ENCODE measurements at places on chromosomes 6 and 20.

GRCh38 chr20:9025643-9026042 is 43.2 kb upstream of the PLCB4 start:
- peak; percentile 59 for DNase-seq

DNA sequence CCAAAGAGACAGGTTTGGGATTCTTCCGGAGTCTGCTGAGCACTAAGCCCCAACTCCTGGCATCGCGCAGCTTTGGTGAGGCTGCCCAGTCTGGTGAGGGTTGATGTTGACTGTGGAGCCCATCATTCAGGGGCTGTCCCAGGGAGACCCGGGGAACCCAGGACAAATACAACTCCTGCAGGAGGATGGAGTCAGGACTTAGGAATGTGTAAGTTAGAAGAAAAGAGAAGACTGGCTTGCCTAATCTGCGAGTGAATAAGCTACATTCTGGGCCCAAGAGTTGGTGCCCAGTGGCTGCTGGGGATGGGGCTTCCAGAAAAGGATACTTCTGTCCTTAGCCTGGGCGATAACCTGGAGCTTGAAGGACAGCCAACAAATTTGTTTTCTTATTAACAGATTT is 47.9 kb downstream of the STK35 start:
- DNase-seq = no peak

- DNase-seq = no peak
Observed at GRCh38 chr6:127266892-127267645, 405 bp downstream of the RNF146 start.

- no peak for DNase-seq
Observed at GRCh38 chr6:1463275-1463674, 73.9 kb downstream of the FOXF2 start.

- no peak for DNase-seq
Observed at GRCh38 chr20:44253528-44253927, 6.4 kb downstream of the GDAP1L1 start.

DNA sequence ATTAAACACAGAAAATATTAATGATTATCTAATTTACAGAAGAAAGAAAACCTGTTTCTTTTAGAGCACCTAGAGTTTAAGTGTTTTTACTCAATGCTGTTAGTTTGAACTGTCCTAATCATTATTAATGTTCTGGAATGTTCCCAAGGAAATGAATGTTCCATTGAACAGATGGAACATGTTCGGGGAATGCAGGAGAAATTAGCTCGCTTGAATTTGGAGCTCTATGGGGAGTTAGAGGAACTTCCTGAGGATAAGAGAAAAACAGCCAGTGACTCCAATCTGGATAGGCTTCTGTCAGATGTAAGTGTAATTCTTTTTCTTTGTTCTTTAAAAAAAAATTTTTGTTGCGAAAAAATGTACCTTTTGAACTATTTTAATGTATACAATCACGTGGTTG is 10.8 kb upstream of the ECT2L start:
- no peak for DNase-seq

DNA sequence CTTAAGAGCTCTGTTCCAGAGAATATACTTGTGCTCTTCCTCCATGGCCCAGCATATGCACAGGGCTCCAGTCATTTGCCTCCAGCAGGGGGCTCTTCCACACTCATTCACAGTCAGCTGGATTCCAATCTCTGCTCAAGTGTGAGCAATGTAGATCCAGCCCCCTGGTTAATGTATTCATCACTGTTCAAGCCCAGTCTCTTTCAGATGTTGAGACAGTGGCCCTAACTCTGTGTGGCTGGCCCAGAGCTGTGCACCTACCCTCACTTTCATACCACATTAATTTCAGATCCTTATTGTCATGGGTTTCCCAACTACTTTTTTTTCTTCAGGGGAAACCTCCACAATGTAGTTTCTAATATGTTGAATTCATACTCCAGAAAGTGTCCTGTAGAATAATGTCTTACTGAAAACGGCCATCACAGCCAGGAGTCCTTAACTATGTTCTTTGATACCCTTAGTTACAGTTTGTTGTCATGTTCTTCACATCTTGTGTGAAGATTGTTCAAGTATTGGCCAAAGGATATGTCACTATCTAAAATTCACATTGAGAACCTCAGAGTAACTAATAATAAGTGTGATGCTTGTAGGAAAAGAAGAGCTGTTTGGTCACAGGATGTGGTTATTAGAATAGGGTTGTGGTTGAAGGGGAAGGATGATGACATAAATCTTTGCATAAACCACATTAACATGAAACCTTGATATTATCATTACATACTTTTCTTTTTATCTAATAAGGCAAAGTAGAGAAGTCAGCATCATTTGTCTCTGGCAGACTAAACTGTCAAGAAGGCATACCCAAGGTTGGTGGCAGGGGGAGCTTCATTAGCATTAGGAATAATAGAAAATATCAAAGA is 14.4 kb upstream of the HLA-DQA1 start:
- no peak for DNase-seq

DNA sequence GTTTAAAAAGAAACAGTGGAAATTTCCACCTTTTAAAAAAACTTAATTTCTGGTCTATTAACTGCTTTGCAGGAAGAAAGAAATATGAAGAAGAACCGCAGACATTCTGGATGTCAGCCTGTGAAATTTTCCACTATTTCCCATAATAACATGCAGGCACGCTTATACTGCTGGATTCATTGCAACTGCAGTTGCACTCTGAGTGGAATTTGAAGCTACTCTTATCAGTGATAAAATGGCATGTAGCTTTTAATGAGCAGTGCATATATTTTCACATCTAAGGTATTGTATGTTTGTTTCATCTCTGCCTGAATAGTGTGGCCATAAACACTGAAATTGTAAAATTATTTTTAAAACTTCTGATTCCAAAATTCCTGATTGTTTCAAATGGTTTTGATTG is 28.2 kb downstream of the NCOA3 start:
- no peak for DNase-seq

DNA sequence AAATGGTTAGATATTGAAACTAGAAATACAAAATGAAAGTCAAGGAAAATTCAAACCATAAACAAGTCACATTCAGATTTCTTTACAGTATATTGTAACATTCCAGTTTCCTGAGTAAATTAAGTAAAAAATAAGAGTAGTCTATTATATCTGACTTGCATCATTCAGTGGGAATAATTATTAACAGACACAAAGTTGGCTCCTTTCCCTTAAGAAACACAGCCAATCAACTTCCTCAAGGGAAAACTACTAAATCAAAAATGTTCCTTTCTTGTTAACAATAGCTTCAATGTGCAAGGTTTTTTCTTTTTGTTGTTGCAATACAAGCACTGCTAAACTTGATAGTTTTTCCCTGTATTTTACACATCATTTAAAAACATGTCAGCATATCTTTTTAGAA is 33.2 kb downstream of the DNAAF9 start:
- peak; percentile 55 for DNase-seq

GRCh38 chr20:15642676-15643075 is 930.6 kb downstream of the KIF16B start:
- DNase-seq = no peak
